ENCODE measurements at places on chromosomes 6 and 20. TPM values are rescaled to one million over a fixed set of nuclear protein-coding genes. Genes with fewer than 3 reads are reported as not detected.

Gene CLIC5
- 65.7 TPM for polyA plus RNA-seq

GRCh38 chr6:16514249-16514648, 247.0 kb downstream of the ATXN1 start:
- peak; percentile 35 for DNase-seq

DNA sequence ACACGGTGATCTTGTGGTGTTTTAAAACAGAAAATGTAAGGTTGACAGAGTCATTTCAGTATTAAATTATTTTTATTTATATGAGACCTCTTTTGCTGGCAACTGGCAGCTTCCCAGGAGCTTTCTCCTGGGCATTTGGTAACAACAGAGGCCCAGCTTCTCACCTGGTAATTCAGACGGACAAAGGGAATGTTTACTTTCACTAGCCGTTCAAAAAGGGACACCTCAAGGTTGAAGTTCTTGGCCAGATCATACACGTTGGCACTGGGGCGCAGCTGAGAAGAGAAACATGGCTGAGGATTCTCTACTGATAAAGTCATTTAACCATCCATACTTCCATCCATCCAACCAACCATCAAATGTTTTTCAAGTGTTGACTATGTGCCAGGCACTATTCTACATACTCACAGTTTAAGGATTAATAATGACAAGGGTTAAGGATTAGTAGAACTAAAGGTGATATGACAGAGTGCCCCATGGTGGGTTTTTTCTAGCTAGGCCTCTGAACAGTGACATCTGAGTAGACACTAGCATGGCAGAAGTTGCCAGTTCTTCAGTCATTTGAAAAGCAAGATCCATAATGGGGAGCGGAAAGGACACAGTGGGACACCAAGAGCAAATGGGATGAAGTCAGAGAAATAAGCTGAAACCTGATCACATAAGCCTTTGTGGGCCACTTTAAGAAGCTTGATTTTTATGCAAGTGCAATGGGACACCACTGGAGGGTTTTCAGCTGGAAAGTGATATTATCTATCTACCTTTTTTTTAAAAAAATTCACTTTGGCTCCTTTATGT, 25.1 kb downstream of the ZNFX1 start:
- DNase-seq, result no peak

- DNase-seq, result no peak
Measured at GRCh38 chr20:6014017-6014416, 39.8 kb downstream of the LRRN4 start.

GRCh38 chr6:13058051-13058450, 270.3 kb downstream of the TBC1D7 start:
- no peak for DNase-seq

Gene FNDC11
- 0.25 TPM for polyA plus RNA-seq

DNA sequence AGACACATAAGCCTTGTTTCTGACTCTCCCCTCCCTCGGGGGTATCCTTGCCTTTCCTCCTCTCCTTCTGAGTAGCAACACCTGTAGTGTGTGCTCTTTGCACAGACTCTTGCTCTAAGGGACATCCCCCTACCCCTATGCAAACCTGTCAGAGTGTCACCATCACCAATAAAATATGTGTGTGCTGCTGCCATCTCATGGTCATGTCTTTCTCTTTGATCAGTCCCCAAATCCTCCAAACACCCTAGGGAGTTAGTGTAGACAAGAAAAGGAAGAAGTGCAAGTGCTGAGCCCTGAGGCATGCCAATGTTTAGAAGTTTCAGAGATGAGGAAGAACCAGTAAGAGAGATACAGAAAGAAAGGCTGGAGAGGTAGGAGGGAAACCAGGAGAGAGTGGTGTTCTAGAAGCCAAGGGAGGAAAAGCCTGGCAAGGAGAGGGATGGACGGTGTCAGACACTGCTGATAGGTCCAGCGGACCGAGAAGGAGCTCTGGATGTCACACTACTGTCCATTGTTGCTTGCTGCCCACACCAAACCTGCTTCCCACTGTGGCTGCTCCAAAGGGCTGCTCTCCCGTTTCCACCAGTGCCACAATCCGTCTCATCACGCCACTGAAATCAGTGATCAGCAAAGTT, 16.4 kb downstream of the TRMT6 start:
- DNase-seq, result peak; percentile 14

Gene MMP24
- 0.67 TPM for polyA plus RNA-seq

GRCh38 chr6:43509984-43510826, at the start of gene LRRC73:
TSS of gene LRRC73 (minus strand) at chr6:43510346. CDS start at chr6:43509785, 561 bp downstream.
- peak; percentile 87 for DNase-seq

DNA sequence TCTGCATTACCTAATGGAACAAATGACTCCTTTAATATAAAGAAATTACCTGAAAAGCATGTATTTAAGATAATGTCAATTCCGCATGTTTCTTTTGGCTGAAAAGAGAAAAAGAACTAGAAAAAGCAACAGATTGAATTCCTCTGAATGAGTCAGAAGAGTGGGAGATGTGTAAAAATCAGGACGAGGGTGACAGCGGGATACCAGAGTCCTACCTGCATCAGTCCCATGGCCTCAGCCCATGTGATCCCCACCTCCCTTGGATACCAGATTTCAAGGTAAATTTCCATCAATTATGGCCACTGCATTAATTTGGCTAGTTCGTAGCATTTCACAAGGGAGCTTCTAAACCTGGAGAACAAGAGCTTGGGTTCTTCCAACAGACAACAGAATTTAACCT, 10.0 kb upstream of the MOXD1 start:
- no peak for DNase-seq

- no peak for DNase-seq
Measured at GRCh38 chr20:16106191-16106849, 466.9 kb downstream of the KIF16B start.

Measured in small intestine (tissue), 16 donors.